NCI-H510A (cell line): ENCODE measurements at places on chromosomes 5 and 9.
A peak's percentile ranks its signal among the peaks of the same experiment; 100 is the strongest.

DNA sequence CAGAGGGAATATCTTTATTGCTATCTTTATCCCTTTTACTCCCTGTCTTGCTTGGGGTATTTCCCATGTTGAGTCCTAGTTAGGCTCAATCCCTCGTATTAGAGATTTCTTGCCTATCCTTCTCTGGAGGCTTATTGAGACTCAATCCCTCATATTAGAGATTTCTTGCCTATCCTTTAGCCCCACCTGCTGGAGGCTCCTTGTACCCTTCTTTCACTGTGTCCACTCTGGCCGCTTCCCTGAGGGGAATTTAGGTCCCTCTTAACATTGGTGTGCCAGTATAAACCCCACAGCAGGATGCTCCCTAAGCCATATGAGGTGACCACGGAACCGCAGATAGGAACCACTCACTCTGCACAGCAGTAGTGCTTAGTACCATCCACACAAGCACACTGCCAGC is 110.7 kb upstream of the MAMDC2 start:
- no peak for DNase-seq

DNA sequence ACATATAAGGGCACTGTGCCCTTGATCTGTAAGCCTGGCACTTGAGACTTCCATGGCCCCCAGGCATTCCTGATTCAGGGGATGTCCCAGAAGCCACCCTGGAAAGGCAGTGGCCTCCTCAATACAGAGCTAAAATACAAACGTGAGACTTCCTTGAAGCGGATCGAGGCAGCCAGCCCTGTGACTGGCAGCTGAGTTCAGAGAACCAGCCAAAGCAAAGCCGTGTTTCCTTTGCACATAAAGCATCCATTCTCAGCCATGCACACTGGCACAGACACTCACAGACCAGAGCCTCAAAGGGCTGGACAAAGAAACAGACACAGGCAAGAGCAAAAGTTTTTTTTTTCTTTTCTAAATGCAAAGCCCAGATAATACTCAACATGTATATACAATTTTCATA is 18.8 kb upstream of the CPEB4 start:
- DNase-seq: no peak

DNA sequence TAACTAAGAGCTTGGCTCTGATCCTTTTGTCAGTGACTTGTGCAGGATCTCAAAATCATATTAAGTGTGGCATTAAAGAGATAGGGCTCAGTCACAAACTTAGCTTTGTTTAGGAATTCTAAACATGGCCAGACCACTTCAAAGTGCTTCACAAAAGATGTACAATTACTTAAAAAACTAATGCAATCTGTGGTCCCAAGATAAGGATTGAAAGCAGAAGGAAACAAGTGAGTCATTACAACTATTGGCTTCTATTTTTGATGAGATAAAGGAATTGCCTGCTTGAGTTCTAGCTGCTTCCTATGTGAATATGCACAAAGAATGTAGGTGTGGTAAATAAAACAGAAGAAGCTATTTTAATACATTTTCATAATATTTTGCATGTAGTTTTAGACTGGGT is 44.9 kb upstream of the SLC12A2 start:
- DNase-seq: no peak

DNA sequence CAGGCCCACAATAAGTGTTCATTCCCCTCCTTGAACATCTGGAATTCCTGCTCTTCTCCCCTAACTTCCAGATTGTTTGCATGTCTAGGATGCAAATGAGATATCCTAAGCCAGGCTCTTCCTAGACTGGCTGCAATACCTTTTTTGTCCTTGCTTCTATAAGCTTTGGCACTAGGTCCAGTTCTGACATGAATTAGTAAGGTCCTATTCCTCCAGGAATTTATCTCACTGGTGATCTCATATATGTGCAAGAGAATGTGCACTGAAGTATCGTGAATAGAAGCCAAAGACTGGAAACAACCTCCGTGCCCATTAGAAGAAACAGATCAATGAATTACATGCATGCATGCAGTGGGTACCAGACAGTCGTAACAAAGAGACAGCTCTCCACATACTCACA is 25.2 kb downstream of the DUSP1 start:
- DNase-seq: no peak

DNA sequence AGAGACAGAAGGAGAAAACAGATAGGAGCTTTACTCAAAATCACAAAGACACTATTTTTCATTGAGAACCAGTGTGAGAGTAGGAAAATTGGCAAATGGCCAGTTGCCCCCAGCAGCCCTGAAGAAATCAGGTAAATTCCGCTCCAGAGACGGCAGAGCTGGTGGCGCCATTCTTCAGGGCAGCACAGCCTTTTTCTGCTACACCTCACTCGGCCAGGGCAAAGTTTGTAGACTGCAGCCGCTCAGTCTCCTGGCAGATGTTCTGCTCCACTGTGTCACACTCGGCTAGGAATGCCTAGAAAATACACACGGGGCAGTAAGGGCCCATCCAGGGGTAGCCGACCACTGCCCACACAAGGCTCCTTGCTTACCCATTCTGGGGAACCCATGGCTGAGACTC is 9.5 kb downstream of the BAG1 start:
- no peak for DNase-seq

- no peak for DNase-seq
Measured at GRCh38 chr5:172591636-172592035, 49.4 kb upstream of the NEURL1B start.

DNA sequence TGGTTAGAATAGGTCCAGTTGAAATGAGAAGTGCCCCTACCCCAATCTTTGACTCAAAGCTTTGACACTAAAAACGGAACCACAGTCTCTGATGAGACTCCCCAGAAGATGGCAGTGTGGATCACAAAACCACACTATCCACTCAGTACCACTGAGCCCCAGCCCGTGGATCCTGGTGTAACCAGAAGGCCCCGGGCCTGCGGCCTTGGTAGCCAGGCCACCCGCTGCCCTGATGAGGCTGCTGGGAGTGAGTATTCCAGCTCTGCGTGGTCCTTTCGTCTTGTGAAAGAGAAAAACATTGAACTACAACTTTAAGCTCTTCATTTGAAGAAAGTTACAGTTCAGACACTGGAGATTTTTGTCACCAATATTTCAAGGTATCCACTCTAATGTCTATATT is 42.2 kb upstream of the FBP1 start:
- DNase-seq: peak; percentile 64

DNA sequence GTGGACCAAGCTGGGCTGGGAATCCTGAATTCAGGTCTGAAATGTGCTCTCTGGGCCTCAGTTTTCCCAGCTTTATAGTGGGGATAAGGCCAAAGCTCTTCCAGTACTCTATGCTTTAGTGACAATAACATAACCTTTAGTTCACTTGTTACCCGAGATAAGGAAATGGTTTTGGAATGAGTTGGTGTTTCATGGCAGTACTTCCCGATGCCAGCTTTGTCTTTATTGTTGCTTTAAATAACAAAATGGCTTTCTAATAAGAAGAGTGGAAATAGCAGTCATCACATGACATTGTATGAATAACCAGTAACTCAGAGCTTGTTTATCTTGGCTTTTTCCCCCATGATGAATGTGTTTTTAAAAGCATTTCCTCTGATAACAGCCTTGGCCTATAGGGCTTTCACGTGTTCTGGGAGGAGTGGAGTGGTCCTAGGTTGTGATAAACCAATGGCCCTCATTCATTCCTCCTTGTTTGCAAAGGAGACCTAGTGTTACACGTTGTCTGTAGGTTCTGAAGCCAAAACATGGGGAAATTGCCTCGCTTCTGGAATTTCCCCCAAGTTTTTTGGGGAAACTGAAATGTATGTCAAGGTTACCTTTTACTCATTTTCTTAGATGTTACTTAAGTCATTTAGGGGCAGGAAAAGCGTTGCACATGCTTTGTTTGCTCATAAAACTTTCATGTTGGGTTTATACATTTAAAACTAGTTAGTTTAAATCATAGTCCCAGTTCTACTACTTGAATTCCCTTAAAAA is 53.7 kb downstream of the ZNF618 start:
- DNase-seq: no peak

- DNase-seq: no peak
Measured at GRCh38 chr9:75149841-75150241, 61.5 kb downstream of the OSTF1 start.

DNA sequence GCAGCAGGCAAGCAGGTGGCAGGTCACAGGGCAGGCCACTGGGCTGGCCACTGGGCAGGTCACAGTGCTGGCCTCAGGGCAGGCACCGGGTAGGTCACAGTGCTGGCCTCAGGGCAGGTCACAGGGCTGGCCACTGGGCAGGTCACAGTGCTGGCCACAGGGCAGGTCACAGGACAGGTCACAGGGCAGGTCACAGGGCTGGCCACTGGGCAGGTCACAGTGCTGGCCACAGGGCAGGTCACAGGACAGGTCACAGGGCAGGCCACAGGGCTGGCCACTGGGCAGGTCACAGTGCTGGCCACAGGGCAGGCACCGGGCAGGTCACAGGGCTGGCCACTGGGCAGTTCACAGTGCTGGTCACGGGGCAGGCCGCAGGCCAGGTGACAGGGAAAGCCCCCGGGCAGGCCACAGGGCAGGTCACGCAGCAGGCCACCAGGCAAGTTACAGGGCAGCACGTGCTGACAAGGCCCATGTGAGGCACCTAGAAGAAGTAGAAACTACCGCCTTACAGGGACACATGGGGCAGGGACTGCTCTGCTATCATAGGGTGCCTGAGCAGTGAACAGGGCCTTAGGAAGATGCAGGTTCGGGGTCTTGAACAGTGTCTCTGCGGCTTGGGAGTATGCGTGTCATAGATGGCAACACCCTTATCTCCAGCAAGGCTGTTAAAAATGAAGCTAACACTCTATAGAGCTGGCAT is 18.6 kb upstream of the MED10 start:
- no peak for DNase-seq

GRCh38 chr5:153421676-153422075 is 68.8 kb upstream of the GRIA1 start:
- DNase-seq: no peak

DNA sequence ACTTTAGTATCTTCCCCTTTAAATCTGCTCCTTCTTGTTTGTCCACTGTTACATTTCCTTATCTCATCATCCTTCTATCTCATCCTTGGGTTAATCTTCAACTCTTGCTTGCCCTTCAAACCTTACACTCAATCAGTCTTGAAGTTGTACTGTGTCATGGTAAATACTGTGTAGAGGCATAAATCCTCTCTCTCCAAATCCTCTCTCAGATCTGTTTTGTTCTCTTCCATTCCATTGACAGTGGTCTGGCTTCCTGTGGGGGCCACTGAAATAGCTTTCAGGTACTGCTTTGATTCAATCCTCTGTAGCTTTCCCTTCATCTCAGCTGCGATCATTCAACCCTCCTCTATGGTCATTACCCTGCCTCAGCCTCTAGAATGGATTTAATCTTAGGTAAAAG is 104.0 kb downstream of the PLCXD3 start:
- no peak for DNase-seq

GRCh38 chr9:100505564-100506159 is 32.7 kb downstream of the TMEFF1 start:
- DNase-seq: no peak

- DNase-seq: no peak
Measured at GRCh38 chr9:17065062-17065461, 69.8 kb upstream of the CNTLN start.
